ENCODE measurements at places on chromosomes 13 and 19.

GRCh38 chr13:69677343-69677742 is 430.3 kb upstream of the ATXN8OS start:
- DNase-seq: no peak

DNA sequence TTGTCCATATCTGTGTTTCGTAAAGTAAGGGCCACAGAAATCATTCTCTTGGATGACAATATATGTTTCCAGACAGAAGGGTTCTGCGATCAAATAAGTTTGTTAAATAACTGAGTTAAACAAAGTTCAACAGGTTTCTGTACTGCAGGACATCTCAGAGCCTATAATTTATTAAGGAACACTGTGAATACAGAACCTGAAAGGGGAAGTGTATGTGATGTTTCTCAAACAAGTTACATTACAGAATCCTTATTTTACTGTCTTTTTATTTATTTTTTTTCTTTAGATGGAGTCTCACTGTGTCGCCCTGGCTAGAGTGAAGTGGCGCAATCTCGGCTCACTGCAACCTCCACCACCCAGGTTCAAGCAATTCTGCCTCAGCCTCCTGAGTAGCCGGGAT is 55.4 kb upstream of the GTF2F2 start:
- DNase-seq: no peak

GRCh38 chr19:1252821-1253513 is 4.6 kb downstream of the MIDN start:
- DNase-seq: peak; percentile 98

DNA sequence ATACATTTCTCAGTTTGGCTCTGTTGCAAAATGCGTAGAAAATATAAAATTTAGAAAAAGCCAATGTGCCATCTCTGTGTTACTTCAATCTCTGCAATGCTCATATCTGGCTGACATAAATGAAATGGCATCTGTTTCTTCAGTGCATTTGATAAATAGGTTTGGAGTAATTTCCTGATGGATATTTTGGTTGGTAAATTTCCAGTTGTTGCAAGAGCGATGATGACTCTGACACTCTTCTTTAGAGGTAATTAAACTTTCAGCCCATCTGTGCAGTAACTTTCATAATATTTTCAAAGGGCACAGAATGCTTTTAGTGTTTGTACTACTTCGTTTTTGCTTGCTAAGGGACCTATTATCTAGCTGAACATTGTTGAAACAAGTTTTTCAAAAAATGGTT is 1286.4 kb downstream of the PCDH9 start:
- DNase-seq: peak; percentile 42

- DNase-seq: no peak
Measured at GRCh38 chr13:25281193-25281934, 5.9 kb downstream of the MTMR6 start.

DNA sequence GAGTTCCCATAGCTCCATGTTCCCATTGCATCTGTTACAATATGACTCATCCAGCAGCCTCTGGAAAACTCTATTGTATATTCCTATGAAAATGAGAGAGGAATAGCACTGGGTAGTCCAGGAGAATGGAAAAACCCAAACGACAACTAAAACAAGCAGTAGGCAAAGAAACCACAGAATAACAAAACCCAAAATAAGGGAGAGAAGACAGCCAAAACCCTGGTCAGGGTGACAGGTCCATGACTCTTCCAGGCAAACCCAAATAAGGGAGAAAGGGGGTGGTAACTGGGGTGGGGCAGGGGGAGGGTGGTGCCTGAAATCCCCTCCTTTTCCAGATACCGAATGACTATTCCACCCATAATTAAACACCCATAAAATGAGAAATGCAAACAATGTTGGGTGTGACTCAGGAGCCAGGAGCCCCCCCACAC is 4.0 kb upstream of the ZNF8 start:
- peak; percentile 51 for DNase-seq

DNA sequence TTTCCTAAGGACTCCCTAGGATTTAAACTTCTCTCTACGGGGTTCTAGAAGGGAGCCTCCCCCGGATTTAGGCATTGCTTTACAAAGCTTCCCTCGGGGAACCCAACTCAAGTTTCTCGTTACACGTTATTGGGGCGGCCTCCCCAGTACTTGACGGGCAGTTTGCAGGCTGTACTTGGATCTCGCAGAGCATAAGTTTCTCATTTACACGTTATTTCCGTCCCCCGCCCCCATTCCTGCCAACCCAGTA is 584 bp downstream of the SMG9 start:
- no peak for DNase-seq

DNA sequence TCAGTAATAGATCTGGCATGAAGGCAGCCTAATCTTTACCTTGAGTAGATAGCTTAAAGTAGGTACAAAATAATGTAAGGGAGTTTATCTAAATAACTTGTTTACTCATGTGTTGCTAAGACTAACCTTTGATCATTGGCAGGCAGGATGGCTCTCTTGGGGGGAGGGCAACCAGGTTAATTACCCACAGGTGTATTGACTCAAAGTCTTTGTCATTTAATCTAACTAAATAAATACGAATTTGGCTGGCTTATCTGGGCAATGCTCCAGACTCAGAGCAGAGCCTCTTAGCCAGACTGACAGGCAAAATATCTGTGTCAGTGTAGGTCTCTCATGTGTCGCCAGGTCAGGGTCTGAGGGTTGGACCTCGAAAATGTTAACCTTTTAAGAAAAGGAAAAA is 283.4 kb upstream of the KLHL1 start:
- no peak for DNase-seq

GRCh38 chr13:110001670-110002275 is 215.4 kb upstream of the IRS2 start:
- peak; percentile 74 for DNase-seq

GRCh38 chr19:13588957-13589833 is 82.9 kb upstream of the CACNA1A start:
- peak; percentile 41 for DNase-seq

DNA sequence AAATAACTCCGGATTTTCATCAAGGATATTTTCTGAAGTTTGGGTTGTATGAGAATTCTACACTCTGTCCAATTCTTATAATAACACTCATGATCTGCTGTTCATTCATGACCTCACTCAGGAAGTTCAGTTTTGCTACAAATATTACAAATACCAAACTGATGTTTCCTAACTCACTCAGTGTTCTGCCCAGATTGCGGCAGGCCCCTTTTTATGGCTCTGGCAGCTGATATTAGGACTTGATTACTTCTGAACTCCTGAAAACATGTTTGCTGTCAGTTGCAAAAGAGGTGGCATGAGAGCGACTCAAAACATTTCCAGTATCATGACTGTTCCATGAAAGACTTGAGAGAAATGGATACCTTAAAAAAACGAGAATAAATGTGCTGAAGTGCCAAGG is 188.0 kb downstream of the RGCC start:
- peak; percentile 94 for DNase-seq

DNA sequence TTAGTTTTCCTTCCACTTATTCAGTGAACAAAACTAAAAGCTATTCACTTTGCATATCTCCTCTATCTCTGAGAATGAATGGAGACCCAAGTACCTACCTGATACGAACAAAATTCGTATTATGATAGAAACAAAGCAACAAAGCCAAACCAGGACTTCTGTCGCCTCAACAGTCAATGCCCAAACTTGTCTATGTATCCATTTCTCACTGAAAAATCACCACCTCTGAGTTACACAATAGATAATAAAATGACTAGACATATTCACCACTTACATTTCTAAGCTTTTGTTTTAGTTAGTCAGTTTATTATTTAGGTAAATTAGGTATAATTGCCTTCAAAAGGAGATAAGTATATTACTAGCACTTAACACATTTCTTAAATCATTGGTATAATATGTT is 67.7 kb downstream of the CAB39L start:
- no peak for DNase-seq

- peak; percentile 63 for DNase-seq
Measured at GRCh38 chr13:113499936-113500335, 9.4 kb upstream of the DCUN1D2 start.

DNA sequence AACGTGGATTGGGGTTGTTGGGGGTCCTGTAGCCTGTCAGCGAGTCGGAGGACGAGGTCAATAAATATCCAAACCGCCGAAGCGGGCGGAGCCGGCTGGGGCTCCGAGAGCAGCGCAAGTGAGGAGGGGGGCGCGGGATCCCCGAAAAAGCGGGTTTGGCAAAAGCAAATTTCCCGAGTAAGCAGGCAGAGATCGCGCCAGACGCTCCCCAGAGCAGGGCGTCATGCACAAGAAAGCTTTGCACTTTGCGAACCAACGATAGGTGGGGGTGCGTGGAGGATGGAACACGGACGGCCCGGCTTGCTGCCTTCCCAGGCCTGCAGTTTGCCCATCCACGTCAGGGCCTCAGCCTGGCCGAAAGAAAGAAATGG is 754 bp upstream of the SIX5 start:
- DNase-seq: peak; percentile 61

DNA sequence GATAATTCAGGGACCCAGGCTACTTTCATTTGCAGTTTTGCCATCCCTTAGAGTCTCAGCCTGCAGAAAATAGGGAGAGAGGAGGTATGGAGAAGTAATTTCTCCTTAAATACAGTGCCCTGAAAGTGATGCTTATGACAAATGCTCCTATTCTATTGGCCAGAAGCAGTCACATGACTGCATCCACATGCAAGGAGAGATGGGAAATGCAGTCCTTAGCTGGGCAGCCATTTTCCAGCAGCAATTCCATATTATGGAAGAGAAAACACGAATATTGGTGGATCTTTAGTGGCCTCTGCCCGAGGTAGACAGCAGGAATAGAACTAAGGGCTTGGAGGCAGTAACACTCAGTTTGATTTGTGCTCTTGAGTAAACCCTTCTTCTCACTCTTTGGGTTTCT is 39.4 kb downstream of the VAV1 start:
- DNase-seq: peak; percentile 18

GRCh38 chr13:113468029-113468428 is 14.7 kb upstream of the ADPRHL1 start:
- DNase-seq: no peak

DNA sequence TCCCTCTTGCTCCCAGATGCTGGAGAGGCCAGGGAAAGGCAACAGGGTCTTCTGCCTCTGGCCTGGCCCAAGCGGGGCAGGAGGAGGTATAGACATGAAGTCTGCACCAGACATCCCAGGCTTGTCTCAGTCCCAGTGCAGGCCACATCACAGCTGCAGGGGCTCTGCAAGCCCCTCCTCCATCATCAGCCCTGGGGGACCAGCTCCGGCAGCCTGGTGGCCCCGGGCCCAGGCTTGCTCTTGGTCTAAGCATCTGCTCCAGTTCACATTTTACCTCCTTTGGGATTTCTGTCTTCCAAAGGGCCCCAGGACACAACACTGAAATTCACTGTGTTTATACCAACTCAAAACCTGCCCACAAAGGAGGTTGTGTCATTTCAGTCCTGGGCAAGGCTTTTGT is 359.4 kb downstream of the ZNF536 start:
- no peak for DNase-seq

- DNase-seq: peak; percentile 41
Measured at GRCh38 chr19:17311455-17312188, 2.3 kb downstream of the DDA1 start.

- DNase-seq: peak; percentile 69
Measured at GRCh38 chr13:112968910-112969691, at the start of gene MCF2L. TSS of gene MCF2L (plus strand) at chr13:112969214. CDS start at chr13:112969380, 166 bp downstream.

DNA sequence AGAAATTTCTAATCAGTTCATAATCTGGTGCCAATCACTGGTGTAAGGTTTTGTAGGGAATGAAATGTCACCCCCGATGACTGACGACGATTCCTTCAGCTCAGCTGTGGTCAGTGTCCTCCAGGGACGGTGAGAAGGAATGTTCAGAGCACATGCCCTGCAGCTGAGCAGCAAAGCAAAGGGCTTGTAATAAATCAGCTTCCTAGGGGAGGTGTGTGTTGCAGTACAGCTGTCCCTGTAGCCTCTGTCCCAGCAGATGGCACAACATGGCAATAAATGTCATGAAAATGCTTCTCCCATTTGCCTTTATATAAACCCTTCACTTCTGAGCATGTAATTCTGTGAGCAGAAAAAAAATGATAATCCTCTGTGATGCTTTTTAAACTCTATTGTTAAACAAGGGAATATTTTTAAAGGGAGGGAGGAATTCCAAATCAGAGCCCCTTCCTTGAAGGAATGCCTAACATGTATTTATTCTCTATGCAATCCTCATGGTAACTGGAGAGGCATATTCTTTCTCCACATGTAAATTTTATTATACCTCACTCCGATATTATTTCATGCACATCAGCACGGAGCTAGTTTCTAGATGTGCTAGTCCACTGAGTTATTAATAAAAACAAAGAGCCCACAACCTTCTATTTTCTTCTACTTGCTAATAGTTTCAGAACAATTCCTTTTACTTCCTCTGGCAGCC is 102.5 kb downstream of the FAM216B start:
- peak; percentile 59 for DNase-seq

DNA sequence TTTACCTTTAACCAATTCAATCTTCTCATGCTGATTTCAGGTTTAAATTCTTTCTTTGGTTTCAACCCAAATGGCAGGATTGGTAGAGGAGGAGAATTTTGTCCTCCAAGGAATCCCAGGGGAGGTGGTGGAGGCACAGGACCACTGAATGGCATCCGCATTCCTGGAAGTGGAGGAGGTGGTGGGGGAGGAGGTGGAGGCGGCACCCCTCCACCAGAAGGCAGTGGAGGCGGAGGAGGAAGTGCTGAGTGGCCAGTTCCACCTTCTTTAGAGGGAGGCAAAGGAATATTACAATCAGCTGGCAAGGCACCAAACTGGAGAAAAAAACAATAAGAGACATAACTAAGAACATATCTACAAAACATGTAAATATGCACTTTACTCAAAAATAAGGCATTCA is 192.9 kb downstream of the DIAPH3 start:
- DNase-seq: no peak

DNA sequence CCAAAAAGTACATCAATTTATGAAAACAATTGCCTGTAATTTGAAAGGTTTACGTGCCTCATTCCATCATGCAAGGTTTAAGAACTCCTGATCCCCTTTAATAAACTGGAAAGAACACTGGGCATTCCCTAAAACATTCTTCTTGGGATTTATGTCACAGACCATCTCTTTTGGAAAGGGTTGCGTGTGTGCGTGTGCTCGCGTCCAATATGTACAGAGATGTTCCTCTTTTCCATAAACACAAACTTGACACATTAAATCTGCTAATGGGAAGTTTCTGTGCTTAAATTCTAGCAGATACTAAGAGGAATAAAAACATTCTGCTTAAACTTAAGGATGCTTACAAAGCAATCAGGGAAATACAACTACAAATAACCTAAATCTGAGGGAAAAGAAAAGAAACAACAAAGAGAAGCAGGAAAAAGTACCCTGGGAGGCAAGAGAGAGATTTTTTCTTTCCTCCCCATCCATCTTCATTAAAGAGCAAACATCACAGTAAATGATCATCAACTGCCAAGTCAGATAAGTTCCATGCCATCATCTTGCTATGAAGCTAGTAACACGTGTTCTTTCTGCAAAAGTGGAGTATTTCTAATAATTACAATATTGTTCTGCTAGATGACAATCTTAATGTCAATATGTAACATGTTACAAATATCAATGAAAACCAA is 83.7 kb downstream of the STK24 start:
- DNase-seq: no peak

- no peak for DNase-seq
Measured at GRCh38 chr19:38653028-38653571, 5.7 kb downstream of the ACTN4 start.

DNA sequence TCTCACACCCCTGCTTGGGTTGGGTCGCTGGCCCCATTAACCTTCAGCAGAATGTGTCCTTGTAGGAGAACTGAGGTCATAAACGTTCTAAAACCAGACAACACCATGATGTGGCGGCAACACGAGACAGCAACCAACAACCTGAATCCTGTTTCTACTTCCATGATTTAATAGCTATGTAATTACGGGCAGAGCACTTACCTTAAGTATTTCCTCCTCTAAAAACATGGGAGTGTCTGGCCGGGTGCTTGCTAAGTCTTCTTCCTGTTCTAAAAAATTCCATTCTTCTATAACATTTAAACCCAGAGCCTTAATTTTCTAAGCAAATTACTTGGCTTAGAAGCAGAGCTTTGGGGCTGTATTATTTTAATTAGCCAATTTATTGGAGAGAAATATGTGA is 33.5 kb upstream of the IRS2 start:
- no peak for DNase-seq
